ENCODE measurements at places on chromosomes 2 and 18.

DNA sequence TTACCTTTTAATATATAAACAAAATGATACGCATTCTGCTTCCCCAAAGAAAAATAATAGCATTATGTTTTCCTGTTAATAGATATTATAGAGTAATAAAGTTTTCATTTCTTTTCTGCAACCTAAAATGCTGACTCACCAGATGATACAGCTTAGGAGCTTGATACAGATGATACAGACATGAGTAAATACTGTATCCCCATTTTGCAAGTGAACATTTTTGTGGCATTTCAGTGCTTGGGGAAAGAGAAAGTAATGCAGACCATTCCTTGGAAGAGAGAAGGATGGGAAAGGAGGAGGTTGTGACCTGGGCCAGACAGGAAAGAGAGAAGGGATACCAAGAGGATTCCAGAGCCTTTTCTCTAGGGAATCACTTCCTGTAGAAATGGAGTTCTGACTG lies 97.5 kb upstream of the FSHR start:
- no peak for DNase-seq

GRCh38 chr18:31667185-31667584 lies 17.2 kb downstream of the B4GALT6 start:
- DNase-seq, result no peak

DNA sequence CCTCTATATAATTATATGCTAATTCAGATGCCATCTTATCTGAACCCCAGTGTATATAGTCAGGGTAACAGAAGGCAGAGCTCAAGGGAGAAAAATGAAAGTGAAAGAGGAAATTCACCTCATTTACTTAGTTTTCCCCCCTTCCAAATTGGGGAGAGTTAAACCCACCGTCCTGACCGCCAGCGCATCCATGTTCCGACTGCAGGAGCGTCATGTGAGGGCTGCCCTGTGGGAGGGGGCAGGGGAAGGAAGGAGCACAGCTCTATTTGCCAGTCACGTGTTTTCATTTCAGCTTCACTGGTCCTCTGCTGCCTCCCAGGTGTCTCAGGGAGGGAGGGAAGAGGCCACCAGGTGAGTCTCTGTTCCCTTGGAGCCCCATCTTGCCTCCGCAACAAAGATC lies 13.2 kb downstream of the CNNM4 start:
- no peak for DNase-seq

DNA sequence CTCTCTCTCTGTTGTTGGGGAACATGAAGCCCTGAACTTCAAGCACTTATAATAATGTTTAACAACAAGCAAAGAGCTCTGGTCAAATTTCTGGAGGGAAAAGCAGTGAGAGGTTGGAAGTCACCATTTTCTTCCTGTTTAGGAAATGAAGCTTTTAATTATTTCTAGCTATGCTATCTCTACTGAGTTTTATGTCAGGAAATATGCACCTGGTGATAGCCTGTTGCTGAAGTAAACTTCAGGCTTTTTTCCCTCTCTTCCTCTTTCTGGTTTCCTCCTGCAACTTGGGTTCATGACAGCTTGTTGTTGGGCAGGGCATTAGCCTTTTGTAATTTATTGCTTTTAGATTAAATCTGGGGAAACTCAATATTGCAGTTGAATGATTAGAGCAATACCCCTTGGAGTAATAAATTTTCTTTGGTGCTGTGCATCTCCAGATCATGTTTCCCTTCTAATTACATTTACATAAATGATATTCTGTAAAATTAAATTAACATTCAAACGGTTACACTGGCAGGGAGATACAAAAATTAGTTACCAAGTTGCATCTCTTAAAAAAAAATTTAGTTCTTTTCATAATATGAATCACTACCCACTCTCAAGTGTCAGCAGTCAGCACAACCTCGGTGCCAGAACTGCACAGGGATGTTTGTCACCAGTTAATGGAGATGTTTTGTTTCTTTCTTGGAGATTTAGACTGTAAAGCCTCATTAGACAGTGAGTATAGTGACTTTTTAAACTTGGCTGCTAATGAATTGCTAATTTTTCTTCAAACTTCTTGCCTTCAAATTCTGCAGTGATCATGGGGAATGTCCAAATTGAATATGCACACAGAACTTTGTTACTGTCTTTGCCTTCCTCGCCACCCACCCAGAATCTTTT lies 466.6 kb upstream of the ETAA1 start:
- DNase-seq, result no peak

- DNase-seq, result no peak
Observed at GRCh38 chr18:76387608-76388007, 107.4 kb downstream of the ZNF516 start.

GRCh38 chr2:218275371-218276072 lies 5.2 kb downstream of the PNKD start:
- no peak for DNase-seq

DNA sequence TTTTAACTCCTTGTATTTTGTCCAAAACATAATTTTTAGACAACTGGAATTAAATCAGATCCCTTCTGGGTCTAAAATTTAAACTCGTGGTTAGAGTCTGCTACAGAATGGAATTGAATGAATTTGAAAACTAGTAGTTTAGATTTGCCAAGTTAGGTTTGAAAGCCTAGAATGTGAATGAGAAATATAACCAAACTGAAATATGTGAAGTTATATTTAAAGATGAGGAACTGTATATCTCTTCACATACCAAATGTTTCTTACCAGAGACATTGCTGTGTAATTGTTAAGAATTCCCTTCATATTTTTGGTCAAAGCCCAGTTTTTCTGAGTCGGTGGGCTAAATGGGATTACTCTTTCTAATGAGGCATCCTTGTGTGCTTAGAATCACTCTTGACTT lies 74.2 kb downstream of the LPIN1 start:
- DNase-seq, result no peak

DNA sequence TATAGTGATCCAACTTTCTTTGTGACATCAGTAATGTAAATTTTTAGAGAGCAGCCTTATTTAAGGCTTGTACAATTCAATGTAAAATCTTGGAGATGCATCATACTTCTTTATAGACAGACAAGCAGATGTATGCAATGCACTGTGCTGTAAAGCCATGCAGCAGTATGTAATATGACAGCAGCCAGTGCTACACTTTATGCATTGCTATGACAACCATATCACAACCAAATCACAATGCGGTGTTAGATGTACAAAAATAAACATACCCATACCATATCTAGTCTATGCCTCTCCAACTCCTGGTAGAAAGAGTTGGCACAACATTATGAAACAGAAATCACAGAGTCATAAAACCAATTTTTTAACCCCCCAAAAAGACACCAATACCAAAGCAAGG lies 110.3 kb upstream of the WDSUB1 start:
- DNase-seq, result no peak

DNA sequence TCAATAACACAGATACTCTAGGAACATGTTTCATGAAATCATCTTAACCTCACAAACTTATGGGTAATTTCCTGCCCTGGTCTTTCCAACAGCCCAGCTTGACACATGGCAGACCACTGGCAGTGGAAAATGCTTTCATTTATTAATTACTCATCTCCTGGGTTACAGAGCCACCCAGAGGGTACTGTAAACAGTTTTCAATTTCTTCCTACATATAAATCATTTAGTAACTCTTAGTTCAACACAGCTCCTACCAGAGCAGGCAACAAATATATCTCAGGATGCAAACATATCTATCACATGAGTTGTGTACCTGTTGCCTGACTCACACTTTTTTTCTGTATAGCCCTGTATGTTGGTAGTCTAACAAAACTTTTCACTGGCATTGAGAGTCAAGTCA lies 99.2 kb upstream of the VRK2 start:
- no peak for DNase-seq

- no peak for DNase-seq
Observed at GRCh38 chr18:24727685-24728084, 267.2 kb downstream of the HRH4 start.

DNA sequence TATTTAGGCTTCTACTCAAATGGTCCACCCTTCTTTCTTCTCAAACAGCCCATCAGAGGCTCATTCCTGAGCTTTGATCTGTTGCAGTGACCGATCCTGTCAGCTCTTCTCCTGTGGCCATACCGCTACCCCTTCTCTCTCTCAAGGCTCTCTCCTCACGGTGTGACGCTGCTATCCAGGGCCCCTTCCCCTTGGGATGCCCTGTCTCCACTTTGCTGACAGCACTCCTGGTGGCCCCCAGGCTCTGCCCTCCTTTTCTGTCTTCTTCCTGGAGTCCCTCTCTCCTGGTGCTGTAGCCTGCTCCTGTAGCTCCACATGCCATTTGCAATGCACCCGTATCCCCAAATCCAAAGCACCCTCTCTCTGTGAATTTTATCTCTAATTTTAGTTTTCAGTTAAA lies 45.4 kb upstream of the CTAGE1 start:
- no peak for DNase-seq

DNA sequence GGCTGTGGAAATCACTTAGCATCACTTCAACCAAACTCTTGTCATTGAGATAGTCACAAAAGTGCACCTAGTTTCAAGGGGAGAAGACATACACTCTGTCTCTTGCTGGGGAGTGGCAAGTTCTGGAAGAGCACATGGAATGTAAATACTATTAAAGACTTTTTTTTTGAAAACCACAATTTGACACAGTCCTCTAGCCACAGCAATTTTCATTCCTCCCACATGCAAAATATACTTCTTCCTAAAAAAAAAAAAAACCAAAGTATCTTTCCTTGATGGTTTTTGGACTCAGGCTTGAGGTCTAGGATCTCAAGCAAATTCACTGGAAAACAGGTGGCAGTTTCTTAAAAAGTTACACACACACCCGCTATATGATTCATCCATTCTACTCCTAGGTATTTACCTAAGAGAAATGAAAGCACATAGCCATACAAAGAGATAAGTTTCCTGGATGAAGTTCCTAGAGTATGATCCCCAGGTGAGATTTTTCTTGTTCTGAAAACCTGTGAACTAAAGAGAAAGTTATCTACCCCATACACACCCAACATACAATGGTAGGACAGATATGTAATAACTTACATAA lies 295.8 kb downstream of the SP3 start:
- DNase-seq, result no peak

GRCh38 chr2:1166976-1167375 lies 216.3 kb downstream of the SNTG2 start:
- DNase-seq, result no peak

GRCh38 chr2:64090264-64090663 lies 54.0 kb downstream of the PELI1 start:
- no peak for DNase-seq

GRCh38 chr2:231211486-231211885 lies 13.1 kb downstream of the ARMC9 start:
- no peak for DNase-seq

- DNase-seq, result no peak
Observed at GRCh38 chr2:216967889-216968288, 108.0 kb upstream of the TNP1 start.

- no peak for DNase-seq
Observed at GRCh38 chr2:200177971-200178911, 128.3 kb upstream of the SPATS2L start.

DNA sequence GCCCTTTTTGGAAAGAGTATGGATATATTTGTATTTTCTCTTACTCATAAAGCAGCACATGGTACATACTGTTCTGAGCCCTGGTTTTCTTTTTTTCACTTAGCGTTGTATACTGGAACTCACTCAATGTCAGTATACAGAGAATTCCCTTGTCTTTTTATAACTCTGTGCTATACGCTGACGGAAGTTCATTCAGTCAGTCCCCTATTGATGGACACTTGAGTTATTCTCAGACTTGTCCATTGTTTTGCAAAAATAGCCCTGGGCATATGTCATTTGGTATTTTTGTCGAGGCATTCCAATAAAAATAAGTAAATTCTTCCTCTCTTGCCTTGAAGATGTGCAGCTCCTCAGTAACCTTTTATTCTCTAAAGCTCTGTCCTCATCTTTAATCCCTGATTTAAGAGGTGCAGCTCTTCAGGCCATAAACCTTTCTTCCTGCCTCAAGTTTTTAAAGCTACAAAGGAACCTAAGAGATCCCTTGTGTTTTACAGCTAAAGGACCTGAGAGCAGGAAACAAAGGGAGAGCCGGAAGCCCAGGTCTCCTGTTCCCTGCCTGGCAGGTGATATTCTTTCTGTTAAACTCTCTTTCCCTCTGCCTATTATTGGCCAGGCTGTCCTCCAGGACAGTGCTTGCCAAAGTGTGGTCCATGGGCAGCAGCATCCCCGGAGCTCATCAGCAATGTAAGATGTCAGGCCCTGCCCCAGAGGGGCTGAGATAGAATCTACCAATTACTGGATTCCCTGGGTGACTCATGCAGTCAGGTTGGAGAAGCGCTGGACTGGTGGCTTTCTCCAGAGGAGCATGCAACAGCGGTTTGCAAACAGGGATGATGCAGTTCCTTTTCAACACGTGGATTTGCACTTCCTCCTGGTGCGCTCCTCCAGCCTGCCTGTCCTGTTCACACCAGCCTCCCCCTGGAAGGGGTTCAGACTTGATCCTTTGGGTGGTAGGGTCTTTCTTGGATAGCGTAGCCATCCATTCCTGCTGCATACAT lies 158.0 kb downstream of the NEDD4L start:
- DNase-seq, result no peak

DNA sequence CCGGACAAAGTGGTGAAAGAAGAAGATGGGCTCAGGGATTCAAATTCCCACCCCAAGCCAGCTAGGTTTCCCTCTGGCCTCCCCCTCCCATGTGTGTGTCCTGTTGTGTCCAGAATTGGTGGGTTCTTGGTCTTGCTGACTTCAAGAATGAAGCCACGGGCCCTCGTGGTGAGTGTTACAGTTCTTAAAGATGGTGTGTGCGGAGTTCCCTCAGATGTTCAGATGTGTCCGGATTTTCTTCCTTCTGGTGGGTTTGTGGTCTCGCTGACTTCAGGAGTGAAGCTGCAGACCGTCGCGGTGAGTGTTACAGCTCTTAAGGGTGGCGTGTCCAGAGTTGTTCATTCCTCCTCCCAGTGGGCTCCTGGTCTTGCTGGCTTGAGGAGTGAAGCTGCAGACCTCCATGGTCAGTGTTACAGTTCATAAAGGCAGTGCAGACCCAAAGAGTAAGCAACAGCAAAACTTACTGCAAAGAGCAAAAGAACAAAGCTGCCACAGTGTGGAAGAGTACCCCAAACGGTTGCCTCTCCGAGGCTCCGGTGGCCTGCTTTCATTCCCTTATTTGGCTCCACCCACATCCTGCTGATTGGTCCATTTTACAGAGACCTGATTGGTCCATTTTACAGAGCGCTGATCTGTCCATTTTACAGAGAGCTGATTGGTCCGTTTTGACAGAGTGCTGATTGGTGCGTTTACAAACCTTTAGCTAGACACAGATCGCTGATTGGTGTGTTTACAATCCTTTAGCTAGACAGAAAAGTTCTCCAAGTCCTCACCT lies 37.7 kb upstream of the KLF11 start:
- no peak for DNase-seq

DNA sequence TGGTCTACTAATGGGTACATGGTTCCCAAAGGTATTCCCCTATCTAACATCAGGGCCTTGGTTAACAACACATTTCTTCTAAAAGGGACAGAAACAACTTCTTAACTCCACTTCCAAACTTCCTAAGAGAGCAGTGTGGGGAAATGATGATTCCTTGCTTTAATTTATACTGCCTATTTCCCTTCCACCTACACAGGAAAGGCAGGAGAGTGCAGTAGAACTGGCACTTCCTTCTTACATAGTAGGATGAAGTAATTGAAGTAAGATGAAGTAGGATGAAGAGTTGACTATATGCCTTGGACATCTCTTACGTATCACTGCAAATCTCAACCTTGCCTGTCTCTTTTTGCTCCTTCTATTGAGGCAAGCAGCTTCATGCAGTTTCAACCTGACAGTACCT lies 54.7 kb downstream of the CD28 start:
- no peak for DNase-seq

GRCh38 chr2:60438653-60439052 lies 114.8 kb downstream of the BCL11A start:
- no peak for DNase-seq

- no peak for DNase-seq
Observed at GRCh38 chr18:13483316-13484270, 242.8 kb downstream of the FAM210A start.
